ENCODE measurements at places on chromosomes 2 and 18. TPM values are rescaled to one million over a fixed set of nuclear protein-coding genes. Genes with fewer than 3 reads are reported as not detected.

GRCh38 chr2:202084265-202084664 lies 11.2 kb downstream of the KIAA2012 start:
- DNase-seq: no peak

GRCh38 chr18:24878289-24878688 lies 417.9 kb downstream of the HRH4 start:
- no peak for DNase-seq

The ALK gene
- not detected for total RNA-seq

The ALPI gene
- not detected for total RNA-seq

The IL36RN gene
- total RNA-seq: not detected

The RGPD3 gene
- not detected for total RNA-seq

The APCDD1 gene
- total RNA-seq: 4.8 TPM

The DUSP2 gene
- total RNA-seq: 2.3 TPM

GRCh38 chr2:45353879-45354278 lies 257.2 kb downstream of the SRBD1 start:
- no peak for DNase-seq

- no peak for DNase-seq
These were observed 66.4 kb downstream of the EPAS1 start for GRCh38 chr2:46363535-46364170.

GRCh38 chr2:122156176-122156890 lies 400.9 kb downstream of the TSN start:
- DNase-seq: no peak

- DNase-seq: no peak
These were observed 276.8 kb downstream of the TSN start for GRCh38 chr2:122032264-122032645.

The CNDP1 gene
- total RNA-seq: not detected

DNA sequence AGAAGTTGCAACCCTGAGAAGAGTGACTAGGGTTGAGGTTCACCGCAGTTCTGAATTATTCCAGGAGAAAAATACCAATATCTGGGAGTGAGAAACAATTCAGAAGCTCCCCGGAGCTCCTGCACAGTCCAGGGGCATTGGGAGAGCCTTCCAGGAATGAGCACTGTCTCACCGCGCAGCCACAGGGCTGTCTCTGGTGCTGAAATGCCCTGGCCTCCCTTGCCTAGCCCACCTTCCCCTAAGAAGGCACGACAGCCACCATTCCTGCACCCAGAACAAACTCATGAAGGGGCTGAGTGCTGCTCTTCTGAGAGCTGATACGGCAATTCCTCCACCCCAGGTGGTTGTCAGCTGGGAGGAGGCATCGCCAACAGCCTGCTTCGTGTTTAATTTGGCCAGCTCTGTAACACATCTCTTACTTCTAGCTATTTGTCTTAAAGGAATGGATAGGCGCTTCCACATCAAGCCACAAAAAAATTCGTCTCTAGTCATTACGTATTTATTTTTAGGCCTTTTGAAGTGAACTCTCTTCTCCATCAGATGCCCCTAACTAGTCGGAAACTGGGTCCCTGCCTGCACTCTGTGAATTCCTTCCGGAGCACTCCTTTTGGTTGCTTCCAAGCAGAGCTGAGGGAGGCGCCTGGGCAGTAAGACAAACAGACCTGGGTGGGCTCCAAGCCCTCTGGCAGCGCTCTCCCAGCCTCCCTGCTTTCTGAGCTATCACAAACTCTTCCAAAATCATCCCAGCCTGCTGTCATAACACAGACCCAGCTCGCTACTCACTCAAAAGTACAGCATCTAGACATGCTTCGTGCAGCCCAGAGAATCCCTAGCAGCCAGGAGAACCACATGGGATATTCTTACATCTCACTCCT lies 120.5 kb upstream of the CCDC68 start:
- no peak for DNase-seq

DNA sequence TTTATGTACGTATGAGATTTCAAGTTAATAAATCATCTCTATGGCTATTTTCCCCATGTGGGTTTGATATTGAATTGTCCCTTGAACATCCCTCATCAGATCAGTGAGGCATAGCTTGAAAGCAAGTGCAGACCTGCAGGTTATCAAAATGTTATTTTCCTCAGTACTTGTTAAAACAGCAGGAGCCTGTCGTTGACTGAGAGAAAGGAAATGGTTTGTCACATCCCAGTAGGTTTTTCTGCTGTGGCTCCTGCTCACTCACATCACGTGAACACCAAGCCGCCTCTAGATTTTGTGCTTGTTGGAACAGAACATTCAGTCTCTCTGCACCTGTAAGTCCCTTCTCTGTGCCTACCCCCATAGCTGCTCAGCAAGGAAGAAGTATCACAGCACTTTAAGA lies 340.3 kb downstream of the CELF4 start:
- no peak for DNase-seq

DNA sequence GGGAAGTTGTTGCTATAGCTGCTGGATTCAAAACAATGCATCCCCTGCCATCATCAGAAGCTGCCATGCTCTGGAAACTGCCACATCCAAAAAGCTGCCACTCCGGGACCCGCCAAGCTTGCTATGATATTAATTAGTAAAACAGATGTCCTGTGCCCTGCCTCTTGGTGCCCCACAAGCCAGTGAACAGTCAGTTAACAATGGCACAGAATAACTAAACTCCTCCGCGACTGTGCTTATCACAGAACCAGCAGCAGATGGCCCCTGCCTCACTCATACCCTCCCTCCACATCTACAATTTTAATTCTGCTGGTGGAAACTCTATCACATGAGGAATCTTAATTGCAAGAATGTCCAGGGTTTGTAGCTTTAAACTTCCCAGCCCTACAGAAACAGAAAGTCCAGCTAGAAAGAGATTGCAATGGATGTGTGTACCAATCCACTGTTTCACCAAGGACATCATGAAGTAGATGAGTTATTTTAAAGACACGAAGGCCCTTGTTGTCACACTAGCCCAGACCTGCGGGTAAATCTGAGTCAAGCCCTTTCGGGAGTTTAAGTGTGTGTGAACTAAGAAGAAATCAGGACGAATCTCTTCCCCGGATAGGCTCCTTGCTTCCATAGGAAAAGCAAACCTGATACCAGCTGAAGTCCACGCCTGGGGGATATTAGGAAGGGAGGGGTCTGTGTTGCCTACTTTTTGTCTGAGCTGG lies 7.4 kb upstream of the ACYP2 start:
- no peak for DNase-seq

DNA sequence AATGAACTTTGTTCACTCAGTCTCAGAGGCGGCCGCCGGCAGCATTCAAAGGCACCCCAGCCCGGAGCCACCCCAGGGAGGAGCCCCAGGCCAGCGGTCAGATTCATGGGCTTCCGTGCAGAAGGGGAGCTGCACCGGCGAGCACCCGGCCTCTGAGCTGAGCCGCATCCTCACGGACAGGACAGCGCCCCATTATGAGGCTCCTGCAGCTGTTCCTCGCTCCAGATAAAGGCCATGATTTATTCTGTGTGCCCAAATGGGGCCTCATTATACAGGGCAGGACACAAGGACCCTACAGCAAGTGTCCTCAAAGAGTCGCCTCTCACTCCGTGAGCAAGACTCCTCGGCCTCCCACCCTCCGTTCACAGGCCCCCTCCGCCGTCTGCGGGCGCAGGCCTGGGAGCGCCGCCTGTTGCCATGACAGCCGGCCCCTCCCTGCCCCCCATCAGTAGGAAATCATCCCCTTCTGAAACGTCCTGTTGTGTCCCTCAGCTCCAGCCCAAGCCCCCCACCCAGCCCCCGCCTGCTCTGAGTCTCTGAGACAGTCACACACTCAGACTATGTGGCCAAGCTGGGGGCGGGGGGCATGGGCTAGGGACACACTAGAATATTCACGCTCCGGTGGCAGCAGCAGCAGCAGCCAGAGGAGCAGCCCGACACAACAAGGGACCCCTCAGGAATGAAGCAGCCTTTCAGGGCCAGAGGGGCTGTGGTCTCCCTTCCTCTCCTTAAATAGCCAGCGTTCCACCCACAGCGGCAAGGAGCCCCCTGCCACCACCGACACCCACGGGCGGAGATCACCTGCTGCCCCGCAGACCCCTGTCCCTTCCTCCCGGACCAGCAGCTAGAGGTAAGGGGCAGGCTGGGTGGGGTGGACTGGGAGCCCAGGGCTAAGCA lies at the start of gene GPR17:
Gene GPR17, plus strand, starts transcription at position 759 of the 897 bp plus-strand sequence. CDS start 4,583 bp downstream, outside the sequence.
- no peak for DNase-seq

The FBXO36 gene
- 2.2 TPM for total RNA-seq

The MOGAT1 gene
- total RNA-seq: not detected

- no peak for DNase-seq
These were observed 99.3 kb downstream of the GATA6 start for GRCh38 chr18:22268641-22269128.

All from gastrocnemius medialis (tissue), 4 donors.